ENCODE measurements at places on chromosomes 6 and 20.

GRCh38 chr20:20436689-20437088 is 68.8 kb downstream of the INSM1 start:
- no peak for DNase-seq

DNA sequence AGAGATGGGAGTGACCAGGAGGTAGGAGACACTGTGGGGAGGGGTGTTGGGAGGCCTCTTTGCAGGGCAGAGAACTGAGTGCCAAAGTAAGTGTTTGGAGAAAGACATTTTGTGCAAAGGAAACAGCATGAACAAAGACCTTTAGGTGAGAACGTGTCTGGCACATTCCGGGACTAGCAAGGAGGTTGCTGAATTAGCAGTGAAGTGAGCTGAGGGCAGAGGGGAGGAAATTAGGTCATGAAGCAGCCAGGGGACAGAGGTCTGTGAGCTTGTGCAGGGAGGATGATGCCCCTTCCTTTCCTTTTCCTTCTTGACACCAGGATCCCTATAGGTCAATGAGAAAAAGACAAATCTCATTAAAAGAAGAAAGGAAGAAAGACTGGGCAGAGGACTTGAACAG is 21.4 kb upstream of the AHCY start:
- no peak for DNase-seq

DNA sequence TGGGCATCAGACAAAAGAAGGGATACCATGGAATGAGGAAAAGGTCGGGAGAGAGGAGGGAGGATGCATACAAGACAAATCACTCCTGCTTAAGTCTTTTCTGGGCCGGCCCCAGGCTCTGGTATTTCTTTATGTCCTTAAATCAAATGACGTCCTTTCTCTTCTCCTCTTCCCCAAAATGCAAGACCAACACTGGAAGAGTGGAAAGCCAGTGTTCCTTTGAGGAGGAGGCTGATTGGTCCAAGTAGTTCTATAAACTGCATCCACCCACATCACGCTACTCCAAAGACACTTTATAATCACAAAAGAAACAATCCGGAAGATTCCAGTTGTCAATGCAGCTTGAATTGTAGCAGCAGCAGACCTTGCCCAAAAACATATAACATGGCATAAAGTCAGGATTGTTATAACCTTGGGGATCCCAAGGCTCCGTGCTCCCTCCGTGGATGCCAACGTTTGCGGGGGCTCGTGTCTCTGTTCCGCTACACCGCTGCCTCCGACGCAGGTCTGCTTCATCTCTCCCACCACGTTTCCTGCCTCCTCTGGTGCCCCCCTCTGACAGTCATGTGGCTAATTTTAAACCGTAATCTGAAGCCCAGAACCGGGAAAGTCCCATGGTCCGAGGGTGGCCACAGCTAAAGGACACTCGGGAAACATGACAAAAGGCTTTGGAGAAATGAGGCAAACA is 47.1 kb downstream of the MCUR1 start:
- no peak for DNase-seq

- no peak for DNase-seq
Measured at GRCh38 chr6:134339216-134339615, 21.3 kb upstream of the SGK1 start.

DNA sequence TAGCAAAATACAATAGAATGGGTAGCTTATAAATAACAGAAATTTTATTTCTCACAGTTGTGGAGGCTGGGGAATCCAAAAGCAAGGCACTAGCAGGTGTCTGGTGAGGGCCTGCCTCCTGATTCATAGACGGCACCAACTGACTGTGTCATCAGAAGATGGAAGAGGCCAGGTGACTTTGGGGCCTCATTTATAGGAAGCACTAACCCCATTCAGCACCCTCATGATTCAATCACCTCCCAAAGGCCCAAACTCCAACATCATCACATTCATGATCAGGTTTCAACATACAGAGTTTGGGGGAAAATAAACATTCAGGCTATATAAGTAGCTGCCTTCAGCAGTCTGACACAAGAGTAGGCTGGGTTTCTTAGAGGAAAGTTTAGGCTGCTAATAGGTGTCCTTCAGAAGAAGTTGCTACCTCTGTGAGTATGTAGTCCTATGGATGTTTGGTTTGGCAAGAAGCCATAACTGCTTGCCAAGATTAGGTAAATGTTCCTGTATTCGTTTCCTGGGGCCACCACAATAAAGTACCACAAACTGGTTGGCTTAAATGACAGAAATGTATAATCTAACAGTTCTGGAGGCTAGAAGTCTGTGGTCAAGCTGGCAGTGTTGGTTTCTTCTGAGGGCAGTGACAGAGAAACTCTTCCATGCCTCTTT is 48.8 kb downstream of the NT5E start:
- no peak for DNase-seq

- peak; percentile 64 for DNase-seq
Measured at GRCh38 chr6:135667691-135668455, 170.3 kb upstream of the AHI1 start.

DNA sequence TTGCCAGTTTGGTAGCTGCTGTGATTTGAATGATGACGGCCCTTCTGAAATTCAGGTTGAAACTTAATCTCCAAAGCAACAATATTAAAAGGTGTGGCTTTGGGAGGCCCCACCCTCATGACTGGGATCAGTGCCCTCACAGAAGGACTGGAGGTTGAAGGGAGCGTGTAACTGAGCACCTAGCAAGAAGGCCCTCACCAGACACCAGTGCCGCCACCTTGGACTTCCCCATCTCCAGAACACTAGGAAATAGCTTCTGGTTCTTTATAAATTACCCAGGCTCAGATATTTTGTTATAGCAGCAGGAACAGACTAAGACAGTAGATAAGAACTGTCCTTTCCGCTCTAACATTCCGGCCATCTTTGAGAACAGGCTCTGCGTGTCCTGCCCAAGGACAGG is 243.1 kb downstream of the DLL1 start:
- no peak for DNase-seq
